ENCODE measurements at places on chromosomes 5 and 9.

- DNase-seq, result no peak
Measured at GRCh38 chr9:114994768-114995167, 64.4 kb upstream of the TNFSF8 start.

GRCh38 chr5:35143841-35144240 is 86.4 kb downstream of the PRLR start:
- DNase-seq, result no peak

DNA sequence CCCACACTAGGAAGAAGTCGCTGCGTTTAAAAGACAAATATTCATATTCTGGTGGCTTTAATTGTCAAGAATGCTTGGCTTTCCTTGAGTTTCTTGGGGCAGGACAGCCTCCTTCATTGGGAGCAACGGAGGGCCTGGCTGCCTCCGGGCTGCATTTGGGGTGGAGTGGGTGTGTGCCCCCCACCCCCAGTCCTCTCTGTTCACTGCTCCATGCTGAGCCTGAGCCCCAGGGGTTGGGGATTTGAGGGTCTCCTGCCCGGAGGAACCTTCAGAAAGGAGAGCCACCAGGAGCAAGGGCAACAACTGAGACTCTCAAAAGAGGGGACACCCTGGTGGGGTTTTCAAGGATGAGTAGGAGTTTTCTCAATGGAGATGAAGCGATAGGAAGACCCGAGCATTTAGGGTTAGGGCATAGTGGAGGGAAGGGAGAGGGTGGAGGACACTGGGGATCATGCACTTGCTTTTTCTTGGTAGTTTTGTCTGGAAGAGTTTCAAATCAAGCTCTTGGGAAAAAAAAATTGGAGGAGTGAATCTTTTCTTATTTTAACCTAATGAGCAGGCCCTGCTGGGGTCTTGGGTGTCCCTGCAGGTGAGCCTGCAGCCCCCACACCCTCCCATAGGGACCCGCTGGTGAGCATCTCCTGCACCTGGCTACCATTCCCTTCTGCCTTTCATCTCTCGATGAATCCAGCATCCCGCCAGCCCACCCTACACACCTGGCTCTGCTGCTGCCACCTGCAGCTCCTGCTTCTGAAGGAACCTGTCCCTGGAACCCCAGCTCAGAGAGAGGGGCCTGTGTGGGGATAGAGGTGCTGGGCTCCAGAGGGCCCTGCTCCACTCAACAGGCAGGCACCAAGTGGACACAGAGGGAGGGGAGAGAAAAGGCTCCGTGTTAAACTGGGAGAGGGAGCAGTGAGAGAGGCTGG is 4.1 kb downstream of the SLC6A19 start:
- DNase-seq, result no peak

DNA sequence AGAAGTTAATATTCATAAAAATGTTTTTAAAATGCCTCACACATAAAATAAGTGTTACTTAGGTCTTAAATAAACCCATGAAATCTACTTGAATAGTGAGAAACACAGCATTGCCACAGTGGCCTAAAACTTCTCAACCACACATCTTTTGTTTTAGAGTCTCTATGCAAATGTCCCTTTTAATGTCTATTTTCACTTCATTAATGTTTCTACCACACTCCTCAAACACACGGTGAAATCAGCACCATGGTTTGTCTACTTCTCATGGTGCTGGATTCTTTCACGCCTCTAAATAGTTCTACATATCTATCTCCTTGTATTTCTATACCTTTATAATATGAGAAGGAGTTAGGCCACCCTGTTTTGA is 111.2 kb downstream of the EDIL3 start:
- DNase-seq, result no peak

DNA sequence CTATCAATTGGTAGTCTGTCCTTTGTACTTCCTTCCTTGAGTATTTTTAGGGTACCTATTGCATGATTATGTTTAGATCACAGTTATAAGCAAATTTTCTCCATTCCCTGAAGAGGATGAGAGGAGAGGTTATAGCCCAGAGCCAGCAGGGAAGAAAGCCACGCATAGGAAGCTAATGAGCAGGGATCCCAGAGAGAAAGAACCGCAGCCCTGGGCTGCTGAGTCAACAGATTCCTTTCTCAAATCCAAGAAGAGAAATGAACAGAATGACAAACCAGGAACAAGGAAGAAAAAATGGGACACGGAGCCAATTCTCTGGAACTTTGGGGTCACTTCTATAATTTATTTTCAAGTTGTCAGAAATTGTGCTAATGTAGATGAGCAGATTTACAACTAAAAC is 284.5 kb downstream of the RFX3 start:
- DNase-seq, result no peak

DNA sequence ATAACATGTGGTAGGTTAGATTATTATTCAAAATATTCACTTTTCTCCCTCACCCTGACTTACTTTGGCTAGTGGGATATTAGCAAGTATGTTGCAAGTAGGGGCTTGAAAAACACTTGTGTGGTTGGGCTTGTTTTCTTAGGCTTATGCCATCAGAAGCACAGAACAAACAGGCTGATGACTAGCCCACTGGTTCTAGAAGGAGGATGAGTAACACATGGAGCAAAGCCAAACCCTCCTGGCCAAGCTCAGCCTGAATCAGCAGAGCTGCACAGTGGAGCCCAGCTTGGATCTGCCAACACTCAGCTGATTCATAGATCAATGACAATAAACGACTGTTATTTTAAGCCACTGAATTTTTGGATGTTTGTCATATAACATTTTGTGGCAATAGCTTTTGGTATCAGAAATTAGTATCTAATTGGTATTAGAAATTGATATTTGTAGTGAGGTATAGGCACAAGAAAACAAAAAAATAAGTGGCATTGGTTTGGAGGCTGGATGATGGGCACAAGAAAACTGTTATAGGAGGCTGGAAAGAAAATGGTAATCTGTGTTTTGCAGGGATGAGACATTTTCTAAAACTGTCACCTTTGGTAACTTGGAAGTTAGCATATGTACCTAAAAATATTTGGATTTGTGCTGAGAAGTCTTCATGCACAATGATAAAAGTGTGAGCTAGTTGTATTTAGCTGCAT is 46.1 kb upstream of the ZBED3 start:
- DNase-seq, result no peak

- DNase-seq, result no peak
Measured at GRCh38 chr5:66426259-66427138, 169.7 kb upstream of the MAST4 start.

DNA sequence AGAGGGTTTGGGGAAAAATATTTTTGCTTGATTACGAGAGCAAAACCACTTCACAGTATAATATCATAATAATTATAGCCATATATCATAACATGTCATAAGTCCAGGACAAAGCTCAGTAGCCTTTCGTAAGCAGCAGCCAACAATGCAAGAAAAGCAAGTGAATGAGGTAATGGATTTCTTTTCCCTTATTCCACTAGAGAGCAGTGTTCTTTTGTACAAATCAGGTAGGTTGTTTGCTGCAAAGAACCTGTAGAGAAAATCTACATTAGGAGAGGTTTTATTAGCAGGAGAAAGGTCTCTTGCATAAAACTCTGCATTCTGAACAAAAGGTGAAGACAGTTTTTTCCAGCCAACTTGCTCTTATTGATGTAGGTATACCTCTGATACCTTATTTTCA is 1033.4 kb downstream of the TLE4 start:
- DNase-seq, result no peak
